T-helper 2 cell (primary cell): ENCODE measurements at places on chromosomes 3 and 15.
A peak's percentile ranks its signal among the peaks of the same experiment; 100 is the strongest.

DNA sequence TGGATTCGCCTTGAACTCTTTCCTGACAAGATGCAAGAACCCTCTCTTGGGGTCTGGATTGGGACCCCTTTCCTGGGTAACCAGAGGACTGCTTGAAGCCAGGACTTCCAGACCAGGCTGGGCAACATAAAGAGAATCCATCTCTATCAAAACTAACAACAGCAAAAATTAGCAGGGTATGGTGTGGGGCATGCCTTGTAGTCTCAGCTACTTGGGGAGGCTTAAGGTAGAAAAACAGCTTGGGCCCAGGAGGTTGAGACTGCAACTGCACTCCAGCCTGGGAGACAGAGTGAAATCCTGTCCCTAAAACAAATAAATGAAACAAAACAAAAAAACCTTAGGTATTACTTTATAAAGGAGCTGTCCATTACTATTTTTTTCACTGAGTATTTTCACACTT is 93.1 kb upstream of the PLXND1 start:
- no peak for DNase-seq

- no peak for DNase-seq
These were observed 134.8 kb downstream of the ASB7 start for GRCh38 chr15:100737214-100737613.

DNA sequence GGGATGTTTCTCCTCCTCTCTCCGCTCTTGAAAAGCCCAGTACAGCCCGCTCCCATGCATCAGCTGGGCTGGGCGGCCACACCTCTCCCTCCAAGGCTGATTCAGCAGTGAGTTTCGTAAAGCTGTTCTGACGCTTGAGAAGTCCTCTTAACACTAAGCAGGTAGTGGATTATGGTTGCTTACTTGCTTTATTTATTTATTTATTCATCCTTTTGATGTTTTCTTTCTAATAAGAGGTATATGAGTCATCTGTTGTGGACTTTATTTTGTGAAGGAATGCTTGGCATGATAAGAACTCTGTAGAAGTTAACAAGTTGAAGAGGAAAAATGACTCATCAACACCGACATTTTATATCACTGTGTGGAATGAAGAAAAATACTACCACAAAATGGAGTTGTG is 285.0 kb downstream of the SQOR start:
- DNase-seq, result no peak

GRCh38 chr3:9600597-9600996 is 47.0 kb upstream of the LHFPL4 start:
- peak; percentile 33 for DNase-seq

DNA sequence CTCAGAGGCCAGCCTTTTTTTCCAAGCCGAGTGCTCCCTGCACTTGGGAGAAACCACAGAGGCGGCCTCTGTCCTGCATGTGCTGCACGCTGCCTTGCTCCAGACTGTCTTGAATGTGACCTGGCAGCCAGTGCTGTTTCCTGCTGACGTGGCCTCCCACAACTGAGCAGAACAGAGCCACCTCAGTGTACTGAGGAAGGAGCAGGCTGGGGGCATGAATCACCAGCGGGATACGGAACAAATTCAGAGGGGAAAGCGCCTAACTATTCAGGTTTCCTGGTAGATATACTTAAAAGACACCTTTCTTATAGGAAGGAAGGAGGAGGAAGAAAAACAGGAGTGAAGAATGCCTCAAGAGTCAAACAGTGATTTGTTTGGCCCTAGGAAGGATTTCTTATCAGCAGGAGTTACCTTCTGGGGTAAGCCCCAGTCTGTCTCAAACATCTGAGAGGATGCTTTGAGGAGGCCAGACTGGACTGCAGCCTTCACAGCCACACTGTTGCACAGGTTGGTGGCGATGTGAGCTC is 114.0 kb downstream of the FNDC3B start:
- DNase-seq, result peak; percentile 24

GRCh38 chr3:108177536-108177935 is 44.7 kb downstream of the IFT57 start:
- DNase-seq, result no peak

DNA sequence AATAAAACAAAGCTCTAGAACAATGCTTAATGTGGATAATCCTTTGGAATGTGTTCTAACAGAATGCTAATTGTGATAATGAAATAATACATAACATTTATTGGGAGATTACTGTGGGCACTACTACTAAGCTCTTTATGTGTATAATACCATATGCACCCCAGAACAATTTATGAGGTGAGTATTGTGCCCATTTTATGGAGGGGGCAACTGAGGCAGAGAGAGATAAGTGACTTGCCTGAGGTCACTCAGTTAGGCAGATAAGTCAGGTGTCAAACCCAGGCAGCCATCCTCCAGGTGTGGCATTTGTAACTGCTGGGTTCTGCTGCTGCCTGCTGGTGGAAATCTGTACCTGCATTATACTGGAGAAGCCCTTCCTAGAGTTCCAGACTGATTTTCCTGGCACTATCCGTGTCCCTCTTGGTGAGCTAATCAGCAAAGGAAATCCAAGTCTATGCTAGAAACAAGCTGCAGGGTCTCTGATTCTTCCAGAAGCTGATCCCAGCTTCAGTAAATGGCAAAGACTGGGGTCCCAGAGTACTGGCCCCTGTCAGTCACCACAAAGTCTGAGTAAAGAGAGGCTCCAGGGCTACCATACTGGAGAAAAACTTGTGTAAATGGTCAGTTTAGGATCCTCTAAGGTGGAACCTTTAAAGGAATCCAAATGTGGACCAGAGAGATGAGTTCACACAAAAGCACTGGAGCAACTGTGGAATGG is 22.6 kb upstream of the RBP1 start:
- no peak for DNase-seq

DNA sequence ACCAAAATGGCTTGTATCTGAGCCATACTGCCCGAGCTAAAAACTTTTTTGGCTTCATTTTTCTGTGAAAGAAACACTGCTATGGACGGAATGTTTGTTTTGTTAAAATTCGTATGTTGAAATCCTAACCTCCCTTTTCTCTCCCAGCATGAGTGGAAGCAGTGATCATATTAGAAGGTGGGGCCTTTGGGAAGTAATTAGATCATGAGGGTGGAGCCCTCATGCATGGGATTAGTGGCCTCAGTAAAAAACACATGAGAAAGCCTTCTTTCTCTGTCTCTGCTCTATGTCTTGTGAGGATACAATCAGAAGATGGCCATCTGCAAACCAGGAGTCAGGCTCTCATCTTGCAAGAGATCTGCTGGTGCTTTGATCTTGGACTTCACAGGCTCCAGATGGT is 7.4 kb upstream of the FNDC3B start:
- DNase-seq, result no peak

DNA sequence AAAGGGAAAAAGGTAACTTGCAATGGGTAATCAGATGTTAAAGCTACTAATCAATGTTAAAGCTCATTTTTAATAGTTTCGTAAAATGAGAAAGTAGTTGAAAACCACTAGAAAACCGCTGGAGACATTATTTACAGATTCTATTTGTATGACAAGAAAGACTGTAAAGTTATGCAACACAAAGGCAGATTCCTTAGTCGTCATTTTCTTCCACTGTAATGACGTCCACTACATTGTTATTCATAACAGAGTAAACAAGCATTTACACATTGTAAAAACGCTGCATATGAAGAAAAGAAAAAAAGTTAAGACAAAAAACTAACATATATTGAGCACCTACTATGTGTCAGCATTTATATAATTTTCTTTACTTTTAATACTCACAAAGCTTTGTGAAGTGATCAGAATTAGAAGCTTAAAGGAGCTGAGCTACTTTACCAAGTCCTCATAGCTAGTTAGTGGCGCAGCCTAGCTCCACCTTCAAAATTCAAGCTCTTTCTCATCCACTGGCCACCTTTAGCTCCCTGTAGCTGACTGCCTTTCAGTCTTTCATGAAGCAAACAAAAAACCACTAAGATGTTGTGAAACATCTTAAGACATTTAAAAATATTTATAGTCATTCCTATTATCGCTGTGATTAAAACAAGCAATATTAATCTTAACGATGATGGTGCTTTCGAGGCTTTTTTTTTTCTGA is 100.1 kb upstream of the CDIN1 start:
- DNase-seq, result no peak

DNA sequence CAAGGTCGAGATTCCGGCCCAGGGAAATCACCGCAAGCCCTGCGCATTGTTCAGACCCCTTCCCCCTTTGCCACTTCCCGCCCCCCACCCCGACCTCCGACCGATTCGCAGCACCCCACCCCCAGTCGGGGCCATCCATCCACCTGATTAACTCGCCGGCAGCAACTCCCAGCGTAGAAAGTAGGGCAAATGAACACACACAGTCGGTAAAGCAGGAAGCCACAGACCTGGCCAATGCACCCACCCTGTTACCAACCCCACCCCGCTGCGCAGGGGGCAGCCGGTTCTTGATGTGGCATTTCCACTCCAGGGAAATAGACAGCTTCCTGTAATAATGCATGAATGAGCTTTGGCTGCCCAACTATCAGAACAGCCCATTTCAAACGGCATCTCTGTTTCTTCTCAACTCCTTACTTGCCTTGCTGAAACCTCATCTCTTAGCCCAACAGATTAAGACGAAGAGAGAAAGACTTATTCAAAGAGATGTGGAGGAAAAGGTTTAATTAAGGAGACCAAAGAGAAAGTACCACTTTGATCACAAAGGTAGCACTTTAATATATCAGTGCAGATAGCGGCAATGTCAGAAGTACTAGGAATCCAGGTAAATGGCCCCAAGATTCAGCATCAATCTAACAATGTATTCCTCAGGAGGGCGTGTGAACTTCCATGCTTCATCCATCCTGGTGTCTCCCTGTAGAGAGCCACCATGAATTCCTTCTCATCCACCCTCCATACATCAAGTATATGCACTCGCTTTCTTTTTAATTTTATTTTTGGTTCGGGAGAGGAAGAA is 1.9 kb downstream of the TNIK start:
- DNase-seq, result peak; percentile 45

- no peak for DNase-seq
These were observed 881.3 kb upstream of the CADM2 start for GRCh38 chr3:84077479-84077878.

- no peak for DNase-seq
These were observed 65.4 kb downstream of the FBN1 start for GRCh38 chr15:48579945-48580671.

DNA sequence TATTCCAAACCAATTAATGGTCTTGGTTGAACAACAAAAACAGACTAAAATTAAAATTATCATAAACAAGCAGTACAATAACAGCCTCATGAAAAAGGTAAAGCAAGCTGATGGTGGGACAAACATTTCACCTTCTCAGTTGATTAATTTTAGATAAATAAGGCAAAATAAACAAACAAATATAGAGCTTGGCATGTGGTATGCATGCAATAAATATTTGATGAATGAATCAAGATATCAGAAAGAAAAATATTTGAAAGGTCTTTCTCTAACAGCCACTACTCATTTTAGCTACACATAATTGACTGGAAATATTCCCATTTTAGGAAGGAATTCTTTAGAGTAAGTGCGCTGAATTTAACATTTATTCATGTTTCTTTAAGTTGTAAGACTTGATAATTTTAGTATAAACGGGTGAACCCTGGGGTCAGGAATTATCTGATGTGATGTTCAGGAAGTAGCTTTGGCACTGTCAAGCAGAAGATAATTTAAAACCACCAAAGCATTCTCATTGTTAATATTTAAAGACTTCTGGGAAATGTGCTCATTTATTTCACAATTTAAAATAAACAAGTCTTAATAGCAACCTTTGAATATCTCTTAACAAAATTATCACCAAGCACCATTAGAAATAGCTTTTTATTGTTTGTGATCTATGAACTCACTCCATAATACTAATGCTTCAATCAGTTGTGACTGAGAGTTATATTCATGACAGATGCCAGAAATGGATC is 372.3 kb upstream of the TGFBR2 start:
- no peak for DNase-seq

GRCh38 chr15:89203705-89204273 is 17.6 kb downstream of the RLBP1 start:
- DNase-seq, result peak; percentile 94

DNA sequence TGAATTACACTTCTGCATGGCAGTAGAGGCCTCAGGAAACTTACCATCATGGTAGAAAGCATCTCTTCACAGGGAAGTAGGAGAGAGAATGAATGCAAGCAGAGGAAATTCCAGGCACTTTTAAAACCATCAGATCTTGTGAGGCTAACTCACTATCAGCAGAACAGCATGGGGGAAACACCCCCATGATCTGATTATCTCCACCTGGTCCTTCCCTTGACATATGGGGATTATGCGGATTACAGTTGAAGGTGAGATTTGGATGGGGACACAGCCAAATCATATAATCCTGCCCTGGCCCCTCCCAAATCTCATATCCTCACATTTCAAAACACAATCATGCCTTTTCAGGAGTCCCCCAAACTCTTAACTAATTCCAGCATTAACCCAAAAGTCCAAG is 691.1 kb downstream of the SI start:
- no peak for DNase-seq

DNA sequence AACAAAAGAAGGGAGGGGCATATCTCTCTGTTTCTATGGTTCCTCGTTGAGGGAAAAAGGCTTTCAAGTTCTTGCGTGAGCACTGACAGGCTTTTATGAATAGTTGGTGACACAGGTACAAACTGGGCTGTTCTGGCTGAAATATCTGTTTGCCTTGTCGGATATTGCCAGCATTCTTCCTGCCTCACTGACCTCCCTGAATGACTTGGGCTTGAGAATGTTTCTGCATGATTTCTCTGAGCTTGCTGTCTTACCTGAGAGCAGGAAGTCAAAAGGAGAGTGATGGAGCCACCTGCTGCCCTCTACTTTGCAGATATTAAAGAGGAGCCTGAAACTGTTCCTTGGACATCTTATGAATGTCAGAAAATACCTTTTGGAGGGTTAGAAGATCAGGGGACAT is 4.8 kb downstream of the GCNT3 start:
- no peak for DNase-seq

GRCh38 chr3:127544192-127544802 is 46.2 kb downstream of the TPRA1 start:
- DNase-seq, result peak; percentile 53

DNA sequence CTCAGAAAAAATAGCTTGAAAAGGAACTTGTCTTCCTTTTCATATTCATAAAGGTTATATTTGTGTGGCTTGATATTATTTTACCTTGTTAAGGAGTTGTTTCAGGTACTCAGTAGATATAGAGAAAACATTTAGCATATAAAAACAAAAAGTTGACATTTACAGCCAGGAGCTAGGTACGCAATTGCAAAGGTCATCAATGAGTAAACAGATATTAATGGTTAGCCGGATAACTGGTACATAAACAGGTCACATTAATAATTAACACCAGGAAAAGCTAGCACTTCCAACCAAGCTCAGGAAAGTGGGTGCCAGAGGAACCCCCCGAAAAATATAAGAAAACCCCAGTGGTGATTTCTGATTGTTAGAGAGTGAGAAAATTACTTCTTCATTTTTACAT is 146.6 kb upstream of the NR2F2 start:
- no peak for DNase-seq

- peak; percentile 33 for DNase-seq
These were observed 352.0 kb upstream of the COL8A1 start for GRCh38 chr3:99286266-99286845.

GRCh38 chr15:79978655-79979514 is 7.9 kb upstream of the BCL2A1 start:
- DNase-seq, result no peak
